DMS53 (cell line): ENCODE measurements at places on chromosomes 7 and 10.
A peak's percentile ranks its signal among the peaks of the same experiment; 100 is the strongest.

DNA sequence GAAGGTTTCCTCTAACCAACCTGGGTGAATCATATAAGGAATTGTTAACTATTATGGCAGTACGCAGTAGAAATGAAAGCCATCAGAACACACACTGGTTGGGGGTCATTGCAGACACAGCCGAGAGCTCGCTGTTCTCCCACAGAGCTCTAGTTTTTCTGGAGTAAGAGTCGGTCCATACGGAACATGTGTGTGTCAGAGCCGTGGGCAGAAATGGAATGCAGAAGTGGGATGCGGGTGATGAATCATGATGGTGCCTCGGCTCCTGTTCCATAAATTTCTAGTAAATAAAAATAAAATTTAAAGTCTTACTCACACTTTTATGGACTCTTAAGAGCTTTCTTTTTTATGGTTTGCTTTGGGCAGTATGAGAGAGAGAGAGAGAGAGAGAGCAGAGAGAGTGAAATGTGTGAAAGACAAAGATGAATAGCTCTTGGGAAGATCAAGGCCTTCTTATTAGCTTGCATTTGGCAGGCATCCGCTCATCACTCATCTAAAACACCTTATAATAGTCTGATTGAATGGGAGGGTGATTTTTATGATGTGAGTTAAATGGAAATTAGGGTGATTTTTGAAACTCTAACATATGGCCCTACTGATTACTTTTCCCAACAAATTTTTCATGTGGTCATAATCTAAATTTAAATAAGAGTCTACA, 98.8 kb upstream of the PFKP start:
- DNase-seq = no peak

DNA sequence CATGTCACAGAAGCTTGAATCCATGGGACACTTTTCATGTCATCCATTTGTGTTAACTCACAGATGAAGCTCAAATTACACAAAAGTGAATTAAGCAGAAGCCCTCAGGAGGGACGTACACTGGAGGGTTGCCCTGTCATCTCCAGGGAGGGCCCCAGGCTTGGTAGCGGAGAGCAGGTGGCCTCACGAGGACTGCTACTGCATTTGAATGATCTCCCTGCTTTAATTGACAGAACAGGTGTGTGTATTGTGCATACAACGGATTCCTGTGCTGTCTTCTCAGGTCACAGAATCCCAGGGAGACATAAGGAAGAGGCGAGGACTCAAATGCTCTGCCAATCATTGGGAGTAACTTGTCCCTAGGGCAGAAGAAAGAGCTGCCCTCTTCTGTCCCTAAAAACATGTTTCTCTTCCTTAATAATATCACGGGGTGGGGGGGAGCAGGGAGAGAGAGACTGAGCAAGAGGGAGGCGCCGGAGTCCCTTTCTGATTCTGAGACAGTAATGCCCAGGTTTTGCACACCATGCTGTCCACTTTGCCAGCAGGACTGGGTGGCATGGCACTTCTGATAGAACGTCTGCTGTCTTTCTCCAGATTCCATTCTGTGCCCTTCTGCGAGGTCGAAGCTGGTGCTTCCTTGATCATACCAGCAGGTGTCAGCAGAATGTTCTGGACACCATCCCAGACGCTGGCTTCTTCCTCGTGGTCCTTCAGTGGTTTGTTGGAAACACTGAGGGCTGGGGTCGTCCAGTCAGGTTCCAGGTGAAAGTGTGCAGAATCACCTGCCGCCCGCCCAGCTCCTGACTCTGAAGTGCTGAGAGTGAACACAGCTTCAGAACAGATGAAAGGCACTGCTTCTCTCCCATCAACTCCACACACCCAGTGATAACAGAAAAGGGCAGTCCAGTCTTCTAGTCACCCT, 26.2 kb upstream of the RASGEF1A start:
- peak; percentile 78 for DNase-seq

- DNase-seq = no peak
These were observed 228.3 kb downstream of the BUB3 start for GRCh38 chr10:123382491-123382890.

DNA sequence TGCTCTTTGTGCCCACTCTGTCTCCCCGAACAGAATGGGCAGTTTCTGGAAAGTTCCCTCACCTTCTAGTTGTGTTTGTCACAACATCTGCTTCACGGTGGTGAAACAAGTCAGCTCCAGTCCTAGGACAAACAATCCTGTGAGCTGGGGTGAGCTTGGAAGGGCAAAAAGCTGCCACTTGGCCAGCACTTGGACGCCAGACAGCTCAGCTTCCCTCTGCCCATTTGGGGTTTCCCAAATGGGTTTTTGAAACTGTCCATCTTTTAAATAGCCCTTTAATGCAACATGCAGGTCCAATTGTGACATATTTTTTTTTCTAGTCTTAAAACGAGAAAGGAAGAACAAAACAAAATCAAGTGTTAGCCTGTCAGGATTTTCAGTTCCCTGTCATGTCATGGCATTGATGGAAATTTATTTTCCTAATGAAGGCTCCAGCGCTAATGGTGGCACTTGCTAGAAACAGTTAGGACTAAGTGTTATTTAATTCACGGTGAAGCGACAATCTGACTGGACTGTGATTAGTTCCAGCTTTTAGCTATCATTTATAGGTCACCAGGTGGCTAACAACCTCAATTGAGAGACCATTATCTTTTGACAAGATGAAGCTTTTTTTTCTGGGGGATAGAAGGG, 181.7 kb downstream of the MYOF start:
- DNase-seq = no peak

DNA sequence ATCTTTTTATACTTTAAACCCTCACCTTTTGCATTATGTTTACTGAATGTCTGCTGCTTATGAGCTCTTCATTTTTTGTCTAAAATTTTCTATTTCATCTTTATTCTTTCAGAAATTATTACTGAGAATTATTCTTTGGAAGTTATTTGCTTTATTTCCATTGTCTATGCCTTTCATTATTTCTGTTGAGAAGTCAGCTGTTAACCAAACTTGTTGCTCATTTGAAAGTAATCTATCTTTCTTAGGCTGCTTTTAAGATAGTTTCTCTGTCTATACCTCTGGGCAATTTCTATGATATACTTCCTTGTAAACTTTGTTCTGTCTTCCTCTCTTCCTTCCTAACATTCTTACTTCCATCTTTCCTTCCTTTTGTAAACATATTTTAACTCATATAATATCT, 1165.9 kb upstream of the CELF2 start:
- no peak for DNase-seq
